CD4-positive, alpha-beta T cell treated with Interleukin-15 for 1 hour (primary cell): ENCODE measurements at places on chromosomes 4 and X.

GRCh38 chrX:5559386-5559785 lies 669.3 kb downstream of the NLGN4X start:
- no peak for DNase-seq

- no peak for DNase-seq
Measured at GRCh38 chr4:5365071-5366008, 314.1 kb downstream of the STK32B start.

DNA sequence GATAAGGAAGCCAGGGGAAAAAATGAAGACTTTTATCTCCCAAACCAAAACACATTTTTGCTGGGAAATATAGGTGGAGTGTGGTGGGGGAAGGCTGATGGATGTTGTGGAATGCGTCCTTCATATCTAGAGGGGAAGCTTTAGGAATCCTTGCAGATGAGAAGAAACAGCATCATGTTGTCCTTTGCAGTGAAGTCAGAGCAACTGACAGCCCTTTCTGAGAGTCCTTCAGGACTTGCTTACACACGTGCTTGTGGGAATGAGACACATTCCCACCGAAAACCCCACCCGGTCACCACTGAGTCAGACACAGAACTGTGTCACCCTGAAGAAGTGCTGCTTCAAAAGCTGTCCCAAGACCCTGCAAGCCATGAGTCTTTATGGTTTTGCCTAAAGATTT lies 81.5 kb downstream of the SHROOM2 start:
- no peak for DNase-seq

GRCh38 chr4:42487230-42487629 lies 89.9 kb downstream of the SHISA3 start:
- DNase-seq = no peak

DNA sequence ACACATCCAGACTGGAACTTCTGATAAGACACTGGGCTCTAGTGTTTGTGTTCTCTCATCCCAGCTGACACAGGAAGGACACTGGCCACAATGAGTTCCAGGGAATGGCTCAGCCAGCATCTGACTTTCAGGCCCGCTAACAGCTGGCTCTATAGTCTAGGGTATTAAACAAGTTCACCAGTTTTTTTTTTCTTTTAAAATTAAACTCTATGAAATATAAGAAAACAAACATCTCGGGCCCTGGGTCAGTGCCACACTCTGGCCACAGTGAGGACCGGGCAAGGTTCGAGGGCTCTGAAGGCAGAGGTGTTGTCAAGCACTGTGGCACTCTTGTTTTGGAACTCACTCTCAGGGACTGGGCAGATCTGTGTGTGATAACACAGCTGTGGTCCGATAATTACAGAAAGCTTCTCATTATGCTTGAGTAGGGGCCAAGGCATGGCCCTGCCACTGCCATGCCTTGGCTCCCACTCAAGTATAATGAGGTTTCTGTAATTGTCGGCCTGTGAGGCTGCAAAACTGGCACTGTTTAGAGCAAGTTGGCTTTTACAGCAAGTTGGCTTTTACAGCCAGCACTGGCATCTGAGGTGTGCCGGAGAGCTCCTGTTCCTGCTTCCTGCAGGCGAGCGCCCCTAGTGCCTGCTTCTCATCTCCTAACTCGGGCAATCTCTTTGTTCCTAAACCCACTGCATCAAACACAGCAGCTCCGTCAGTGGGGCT lies 62.8 kb downstream of the PPP1R2C start:
- peak; percentile 26 for DNase-seq

DNA sequence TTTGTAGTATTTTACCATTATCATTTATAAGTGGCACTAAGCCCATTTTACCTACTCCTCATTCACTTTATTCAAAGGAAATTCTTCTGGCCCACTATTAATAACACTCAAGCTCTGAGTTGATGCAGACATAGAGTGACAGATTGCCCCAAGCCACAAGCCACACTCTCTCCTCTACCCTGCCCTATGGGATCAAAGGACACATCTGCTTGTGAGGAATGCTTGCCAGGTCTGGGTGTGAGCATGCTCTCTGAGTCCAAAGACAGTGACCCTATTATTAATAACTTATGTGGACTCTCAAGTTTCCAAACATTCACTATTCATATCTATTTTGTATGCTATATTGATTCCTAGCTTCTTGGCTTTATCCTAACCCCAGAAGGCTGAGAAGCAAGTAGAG lies 18.5 kb downstream of the ETNPPL start:
- DNase-seq = no peak

DNA sequence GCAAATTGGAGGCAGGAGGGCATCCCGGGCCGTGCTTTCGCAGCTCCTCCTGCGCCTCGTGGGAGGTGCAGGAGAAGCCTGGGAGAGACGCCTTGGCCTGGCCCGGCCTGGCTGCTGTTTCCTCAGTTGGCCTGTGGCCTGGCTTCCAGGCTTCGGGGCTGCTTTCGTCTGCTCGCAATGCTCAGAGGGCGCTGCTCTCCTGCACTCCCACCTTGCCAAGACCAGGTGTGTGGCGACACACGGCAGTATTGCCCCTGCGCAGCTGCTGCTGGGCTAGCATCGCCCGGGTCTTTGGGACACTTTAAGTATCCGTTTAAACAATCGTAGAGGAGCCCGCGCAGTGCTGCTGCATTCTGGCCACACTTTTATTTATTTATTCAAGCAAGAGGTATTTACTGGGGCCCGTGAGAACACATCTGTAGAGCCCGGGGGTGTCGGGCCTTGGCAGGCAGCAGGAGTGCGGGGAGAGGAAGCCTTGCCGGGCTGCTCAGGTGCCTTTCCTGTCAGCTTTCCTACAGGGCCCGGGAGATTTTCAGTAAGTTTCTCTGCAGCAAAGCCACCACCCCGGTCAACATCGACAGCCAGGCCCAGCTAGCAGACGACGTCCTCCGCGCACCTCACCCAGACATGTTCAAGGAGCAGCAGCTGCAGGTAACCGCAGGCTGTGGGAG lies 26.2 kb upstream of the HGFAC start:
- DNase-seq = peak; percentile 9

DNA sequence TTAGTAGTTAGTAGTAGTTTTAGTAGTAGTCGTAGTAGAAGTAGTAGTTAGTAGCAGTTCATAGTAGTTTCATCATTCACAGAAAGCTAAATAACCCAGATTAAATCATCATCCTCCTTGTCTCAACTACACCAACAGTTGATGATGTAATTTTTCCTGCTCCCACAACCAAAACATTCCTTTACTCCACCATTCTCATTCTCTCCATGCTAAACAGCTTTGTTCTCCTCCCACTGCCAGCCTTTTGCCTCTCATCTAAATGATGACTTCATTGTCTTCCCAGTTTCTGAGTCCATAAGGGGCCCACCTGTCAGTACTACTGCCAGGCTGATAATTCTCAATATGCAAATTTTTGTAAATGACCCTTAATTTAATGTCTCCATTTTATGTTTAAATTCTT lies 68.9 kb downstream of the ARHGAP24 start:
- no peak for DNase-seq

GRCh38 chrX:71910986-71911730 lies 513 bp downstream of the NHSL2 start:
- DNase-seq = no peak

DNA sequence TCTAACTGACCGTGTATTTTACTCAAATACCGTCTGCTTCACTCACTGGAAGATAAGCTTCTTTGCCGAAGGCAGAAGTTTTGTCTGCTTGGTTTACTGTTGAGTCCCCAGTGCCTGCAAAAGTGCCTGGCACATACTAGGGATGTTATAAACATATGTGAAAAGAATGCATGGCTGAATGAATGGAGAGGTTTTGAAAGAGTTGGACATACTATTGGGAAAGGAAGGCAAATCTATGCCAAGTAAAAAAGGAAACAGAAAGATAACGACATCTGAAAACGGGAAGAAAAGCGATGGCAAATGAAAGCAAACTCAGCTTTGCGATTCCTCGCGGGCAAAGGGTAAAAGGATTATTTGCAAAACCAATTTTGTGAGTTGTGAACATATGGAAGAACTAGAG lies 21.7 kb downstream of the ADGRG2 start:
- DNase-seq = no peak

DNA sequence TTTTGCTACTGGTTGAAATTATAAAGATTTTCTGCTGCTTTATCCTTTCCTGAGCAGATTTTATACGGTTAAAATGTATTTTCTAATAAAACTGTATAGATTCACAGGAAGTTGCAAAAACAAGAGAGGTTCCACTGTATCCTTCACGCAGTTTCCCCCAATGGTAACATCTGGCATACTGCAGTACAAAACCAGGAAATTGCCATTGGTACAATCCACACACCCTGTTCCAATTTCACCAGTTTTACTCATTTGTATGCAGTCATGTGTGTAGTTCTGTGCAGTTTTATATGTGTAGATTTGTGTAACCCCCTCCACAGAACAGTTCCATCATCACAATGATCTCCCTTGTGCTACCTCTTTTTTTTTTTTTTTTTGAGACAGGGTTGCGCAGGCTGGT lies 20.0 kb downstream of the DDX3X start:
- no peak for DNase-seq

DNA sequence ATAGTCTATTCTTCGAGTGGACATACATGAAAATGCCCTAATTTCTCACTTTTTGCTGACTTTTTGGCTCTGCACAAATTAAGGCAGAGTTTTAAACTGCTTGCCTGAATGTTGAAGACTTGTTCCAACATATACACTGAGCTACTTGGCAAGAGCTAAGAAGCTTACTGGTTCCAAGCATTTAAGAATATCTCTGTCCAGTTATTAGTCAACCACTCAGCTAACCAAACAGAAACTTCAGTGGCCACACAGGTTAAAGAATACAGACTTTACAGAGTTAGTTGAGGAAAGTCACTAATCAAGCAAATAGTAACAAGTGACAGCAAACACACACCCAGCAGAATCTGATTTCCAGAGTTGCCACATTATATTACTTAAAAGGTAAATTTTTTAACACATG lies 35.5 kb downstream of the AMER1 start:
- no peak for DNase-seq

GRCh38 chr4:82429728-82430192 lies 502 bp downstream of the HNRNPDL start:
- peak; percentile 80 for DNase-seq

DNA sequence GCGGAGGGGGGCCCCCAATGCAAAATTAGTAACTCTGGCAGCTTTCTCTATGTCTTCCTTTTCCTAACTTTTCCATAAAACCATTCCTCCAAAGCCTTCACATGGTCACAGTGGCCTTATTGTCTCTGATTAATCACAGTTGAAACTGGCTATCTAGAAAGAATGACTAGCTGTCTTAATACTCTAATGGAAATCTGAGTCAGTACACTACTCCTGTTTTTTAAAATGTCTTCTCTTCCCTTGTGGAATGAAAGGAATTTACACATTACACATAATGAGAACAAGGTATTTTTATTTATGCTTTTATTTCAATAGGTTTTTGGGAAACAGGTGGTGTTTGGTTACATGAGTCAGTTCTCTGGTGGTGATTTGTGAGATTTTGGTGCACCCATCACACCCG lies 66.3 kb upstream of the PUDP start:
- no peak for DNase-seq

GRCh38 chr4:138643827-138644226 lies 371.8 kb upstream of the NOCT start:
- DNase-seq = no peak

GRCh38 chr4:101782546-101782945 lies 8.0 kb upstream of the BANK1 start:
- DNase-seq = no peak

DNA sequence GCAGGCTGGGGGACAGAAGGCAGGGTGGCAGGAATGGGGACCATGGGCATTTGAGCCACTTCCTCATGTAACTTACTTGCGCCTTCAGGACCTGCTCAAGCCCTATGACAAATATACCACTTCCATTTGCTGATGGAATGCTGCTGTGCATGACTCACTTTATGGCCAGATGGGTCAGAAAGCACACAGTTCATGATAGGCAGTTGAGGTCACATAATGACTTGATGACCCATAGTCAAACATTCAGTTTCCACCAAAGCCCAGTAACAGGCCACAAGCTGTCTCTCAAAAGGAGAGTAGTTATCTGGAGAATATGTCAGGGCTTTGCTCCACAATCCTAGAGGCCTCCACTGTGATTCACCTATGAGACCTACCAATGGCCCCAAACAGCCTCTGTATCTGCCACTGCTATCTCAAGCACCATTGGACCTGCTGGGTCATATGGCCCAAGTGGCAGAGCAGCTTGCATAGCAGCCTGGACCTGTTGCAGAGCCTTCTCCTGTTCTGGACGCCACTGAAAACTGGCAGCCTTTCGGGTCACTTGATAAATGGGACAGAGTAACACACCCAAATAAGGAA lies 5.3 kb upstream of the PAPSS1 start:
- no peak for DNase-seq

DNA sequence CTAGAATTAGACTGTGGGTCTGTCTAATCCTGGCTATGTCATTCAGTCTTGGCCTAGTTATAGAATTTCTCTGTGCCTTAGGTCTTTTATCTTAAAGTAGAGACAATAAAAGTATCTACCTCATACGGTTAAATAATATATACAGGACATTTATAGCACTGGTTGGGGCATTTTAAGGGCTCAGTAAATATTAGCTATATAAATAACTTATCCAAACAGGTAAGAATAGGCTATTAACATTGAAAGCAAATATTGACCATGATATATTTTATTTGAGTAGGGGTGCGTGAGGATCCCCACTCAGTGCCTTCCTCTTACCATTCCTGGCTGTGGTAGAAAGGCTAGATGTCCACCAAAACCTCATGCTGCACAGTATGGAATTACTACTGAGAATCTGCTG lies 47.4 kb downstream of the HSD17B13 start:
- DNase-seq = no peak

DNA sequence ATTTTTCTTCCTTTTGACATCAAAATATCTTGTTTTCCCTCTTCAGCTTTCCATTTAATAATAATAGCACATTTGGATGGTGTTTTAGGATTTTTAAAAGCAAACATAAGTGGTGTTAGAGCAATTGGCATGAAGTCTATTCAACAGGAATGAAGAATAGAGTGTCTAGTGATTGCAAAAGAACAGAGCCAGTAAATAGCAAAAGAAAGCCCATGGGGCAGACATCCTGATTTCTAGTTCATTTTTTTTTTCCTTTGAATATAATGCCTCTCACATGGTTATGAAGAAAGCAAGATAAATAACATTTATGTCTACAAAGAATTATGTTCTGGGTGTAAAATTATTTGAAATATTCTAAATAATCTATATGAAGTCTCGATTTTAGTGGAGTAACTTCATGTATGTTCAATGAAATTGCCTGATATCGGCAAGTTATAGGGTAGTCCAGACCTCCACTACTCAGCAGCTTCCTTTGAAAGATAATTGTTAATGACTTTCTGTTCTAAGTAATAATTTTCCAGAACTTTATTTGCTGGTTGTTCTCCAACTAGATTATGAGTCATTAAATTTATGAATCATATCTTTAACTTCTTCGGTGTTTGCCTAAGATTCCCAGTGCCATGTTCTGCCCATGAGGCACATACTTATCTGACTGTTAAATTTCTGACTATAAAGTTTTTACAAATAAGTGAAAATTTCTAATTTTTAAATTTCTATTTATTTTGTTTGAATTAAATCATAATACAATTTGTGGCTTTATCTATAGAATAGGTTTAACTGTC lies 587.9 kb downstream of the TLL1 start:
- DNase-seq = no peak
